ENCODE measurements at places on chromosomes 3 and 15.
A peak's percentile ranks its signal among the peaks of the same experiment; 100 is the strongest.

DNA sequence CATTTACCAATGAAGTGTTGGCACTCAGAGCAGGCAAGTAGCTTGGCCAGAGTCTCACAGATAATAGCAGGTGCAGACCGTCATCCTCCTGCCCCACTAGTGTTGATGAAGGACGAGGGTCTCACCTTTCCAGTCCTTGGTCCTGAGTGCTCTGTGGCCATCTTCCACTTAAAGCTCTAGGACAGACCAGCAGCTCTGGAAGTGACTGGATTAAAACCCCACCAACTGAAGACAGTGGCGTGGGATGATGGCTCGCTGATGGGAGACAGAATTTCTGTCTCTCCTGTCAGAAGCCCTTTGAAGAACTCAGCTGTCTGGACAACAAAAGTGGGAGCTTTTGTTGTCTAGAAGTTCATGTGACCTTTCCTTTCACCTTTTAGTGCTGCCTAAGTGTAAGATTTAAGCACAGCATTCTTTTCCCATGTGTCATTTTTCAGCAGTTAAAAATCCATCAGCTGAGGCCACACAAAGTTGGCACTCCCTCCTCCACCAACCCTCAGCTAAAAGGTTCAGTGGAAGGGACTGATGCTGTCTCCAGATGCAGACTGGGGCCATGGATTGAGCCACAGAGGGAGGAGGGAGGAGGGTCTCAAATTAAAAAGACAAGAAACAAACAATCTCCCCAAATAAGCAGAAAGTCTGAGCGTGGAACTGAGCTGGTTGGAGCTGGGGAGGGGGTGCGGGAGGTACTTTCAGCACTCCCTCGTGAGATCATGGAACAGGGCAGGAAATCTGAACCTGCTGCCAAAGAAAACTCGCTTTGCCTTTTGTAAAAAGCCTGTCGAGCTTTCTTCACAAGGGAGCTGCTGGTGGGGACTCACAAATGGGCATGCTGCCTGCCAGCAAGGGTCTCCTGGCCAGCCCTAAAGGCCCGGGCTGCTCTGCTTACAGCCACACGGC lies 148.5 kb upstream of the CTDSPL start:
- no peak for DNase-seq

DNA sequence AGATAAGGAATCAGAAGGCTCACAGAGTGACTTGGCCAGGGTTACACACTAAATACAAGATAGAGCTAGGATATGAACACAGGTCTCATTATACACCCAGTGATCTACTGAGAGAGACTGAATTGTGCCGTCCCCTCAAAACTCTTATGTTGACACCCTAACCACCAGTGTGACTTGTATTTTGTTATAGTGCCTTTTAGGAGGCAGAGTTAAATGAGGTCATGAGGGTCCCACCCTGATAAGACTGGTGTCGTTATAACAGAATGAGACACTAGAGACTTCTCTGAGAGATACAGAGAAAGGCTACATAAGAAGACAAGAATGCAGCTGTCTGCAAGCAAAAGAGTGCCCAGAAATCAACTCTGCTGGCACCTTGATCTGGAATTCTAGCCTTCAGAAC lies 12.6 kb downstream of the KPNA1 start:
- DNase-seq: no peak

GRCh38 chr3:16272588-16272987 lies 7.6 kb downstream of the OXNAD1 start:
- DNase-seq: no peak

DNA sequence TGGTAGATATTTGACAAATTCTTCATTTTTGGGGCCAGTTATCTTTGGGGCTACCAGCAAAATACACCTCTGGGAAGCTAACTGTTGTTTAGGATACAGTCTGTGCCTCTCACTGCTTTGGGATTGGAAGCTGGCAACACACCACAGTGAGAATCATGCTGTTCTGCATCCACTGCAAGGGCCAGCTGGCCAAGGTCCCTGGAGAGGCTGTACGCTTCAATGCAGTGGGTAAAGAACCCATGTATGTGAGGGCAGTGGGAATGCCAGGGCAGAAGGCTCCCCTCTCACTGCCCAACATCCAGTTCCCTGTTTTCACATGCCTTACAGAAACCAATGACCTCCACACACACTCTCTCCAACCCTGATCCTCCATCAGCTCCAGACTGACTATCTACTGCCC lies 20.1 kb downstream of the ZDHHC3 start:
- peak; percentile 28 for DNase-seq

Measured in cerebellum (tissue), 4 donors.